ENCODE measurements at places on chromosomes 5 and 9. TPM values are rescaled to one million over a fixed set of nuclear protein-coding genes. Genes with fewer than 3 reads are reported as not detected.

SPINK7 gene
- total RNA-seq, result not detected

SHOC1 gene
- total RNA-seq, result 0.16 TPM

ZNF483 gene
- 47.3 TPM for total RNA-seq

ABO gene
- total RNA-seq, result under 0.01 TPM

ARAP3 gene
- 3.3 TPM for total RNA-seq

ORM1 gene
- not detected for total RNA-seq

DNA sequence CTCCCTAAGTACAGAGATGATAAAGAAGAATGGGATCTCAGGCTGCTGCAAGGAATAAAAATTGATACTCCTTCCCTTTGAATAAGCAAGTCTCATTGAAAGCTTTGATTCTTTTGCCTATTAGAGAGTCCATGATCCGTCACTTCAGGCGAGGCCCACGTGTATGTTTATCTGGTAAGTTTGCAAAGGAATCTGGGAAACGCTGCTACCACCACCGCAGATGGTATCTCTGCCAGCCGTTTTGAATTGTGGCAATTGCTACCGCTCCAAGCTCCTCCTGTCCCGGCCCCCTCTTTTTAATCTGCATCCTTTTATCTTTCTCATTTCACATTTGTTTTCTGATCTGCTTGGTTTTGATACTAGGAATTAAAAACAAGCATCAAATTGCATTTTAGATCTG is 42.9 kb upstream of the GRIA1 start:
- DNase-seq, result no peak

DNA sequence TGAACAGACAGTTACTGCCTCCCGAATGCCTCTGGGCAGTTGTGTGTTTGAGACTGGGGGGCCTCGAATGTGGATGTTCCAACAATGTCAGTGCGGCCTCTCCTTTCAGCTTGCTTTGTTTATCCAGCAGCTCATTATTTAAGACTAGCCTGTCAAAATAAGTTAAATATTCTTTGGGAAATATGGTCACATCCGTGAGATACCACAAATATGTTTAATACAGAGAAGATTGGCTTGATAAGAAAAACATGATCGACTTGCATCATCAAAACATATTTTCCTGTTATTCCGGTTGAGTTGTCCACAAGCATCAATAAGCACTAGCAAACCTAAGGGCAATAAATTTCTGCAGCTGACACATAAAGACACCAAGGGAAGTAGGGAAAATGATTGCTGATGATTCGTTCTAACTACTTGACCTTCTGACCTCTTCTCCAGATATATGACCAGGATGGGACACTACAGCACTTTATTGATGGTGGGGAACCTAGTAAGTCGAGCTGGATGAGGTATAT is 66.5 kb downstream of the PRDM6 start:
- DNase-seq, result no peak

- DNase-seq, result no peak
Measured at GRCh38 chr5:107806271-107806670, 135.5 kb upstream of the EFNA5 start.

DNA sequence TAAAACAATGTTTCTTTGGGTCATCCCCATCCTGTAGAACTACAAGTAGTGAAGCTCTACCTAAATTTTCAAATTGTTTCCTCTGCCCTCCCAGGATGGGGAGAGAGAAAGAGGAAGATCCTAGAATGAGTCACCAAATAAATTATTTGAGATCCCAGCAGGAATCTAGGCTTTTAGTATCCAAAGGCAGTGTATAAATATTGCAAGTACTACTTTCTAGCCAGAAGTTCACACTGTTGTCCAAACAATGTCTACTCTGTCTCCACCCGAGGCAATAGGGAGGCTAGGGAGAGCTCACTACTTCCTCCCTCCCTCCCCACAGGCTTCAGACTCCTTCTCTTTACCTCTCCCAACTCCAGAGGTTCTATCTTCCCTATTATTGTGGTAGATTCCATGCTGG is 362.8 kb downstream of the MRPS30 start:
- no peak for DNase-seq

DNA sequence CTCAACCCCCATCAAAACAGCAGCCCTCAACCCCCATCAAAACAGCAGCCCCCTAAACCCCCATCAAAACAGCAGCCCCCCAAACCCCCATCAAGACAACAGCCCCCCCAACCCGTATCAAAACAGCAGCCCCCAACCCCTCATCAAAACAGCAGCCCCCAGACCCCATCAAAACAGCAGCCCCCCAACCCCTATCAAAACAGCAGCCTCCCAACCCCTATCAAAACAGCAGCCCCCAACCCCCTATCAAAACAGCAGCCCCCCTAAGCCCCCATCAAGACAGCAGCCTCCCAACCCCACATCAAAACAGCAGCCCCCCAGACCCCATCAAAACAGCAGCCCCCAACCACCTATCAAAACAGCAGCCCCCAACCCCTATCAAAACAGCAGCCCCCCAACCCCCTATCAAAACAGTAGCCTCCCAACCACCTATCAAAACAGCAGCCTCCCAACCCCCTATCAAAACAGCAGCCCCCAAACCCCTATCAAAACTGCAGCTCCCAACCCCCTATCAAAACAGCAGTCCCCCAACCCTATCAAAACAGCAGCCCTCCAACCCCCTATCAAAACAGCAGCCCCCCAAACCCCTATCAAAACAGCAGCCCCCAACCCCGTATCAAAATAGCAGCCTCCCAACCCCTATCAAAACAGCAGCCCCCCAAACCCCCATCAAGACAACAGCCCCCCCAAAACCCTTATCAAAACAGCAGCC is 1.2 kb downstream of the TPPP start:
- no peak for DNase-seq

DNA sequence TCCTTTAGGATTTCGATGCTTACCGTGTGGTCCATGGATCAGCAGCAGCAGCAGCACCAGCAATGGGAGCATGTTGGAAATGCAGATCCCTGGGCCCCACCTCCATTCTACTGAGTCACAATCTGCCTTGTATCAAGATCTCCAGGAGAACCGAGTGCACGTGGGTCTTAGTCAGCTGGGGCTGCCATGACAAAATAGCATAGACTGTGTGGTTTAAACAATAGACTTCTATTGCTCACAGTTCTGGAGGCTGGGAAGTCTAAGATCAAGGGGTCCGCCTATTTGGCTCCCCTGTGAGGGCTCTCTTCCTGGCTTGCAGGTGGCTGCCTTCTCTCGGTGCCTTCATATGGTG is 1.3 kb upstream of the PROP1 start:
- no peak for DNase-seq

- no peak for DNase-seq
Measured at GRCh38 chr5:345404-346195, 24.1 kb downstream of the AHRR start.

DNA sequence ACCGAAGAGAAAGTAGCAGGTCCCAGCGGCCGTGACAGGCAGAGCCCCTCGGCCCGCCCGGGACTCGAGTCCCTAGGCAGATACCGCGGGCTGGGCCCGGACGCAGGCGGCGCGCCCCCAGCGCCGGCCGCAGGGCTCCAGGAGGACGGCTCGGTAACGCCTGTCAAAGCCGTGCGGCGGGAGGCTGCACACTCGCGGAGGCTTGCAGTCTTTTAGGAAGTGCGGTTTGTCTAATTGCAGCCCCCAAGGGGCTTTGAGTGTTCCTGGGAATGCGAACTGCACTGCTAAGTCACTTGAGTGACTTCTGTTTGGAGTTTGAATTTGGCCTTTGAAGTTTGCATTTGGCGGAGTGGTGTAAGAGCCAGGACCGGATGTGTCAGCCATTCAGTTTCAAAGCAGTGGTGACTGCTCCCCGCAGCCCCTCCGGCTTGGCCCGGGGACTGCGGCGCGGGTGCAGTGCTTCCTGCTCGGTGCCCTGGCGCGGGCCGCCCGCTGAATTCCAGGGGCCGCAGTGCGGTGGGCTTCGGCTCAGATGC is 1.3 kb downstream of the MAP3K1 start:
- peak; percentile 47 for DNase-seq

DNA sequence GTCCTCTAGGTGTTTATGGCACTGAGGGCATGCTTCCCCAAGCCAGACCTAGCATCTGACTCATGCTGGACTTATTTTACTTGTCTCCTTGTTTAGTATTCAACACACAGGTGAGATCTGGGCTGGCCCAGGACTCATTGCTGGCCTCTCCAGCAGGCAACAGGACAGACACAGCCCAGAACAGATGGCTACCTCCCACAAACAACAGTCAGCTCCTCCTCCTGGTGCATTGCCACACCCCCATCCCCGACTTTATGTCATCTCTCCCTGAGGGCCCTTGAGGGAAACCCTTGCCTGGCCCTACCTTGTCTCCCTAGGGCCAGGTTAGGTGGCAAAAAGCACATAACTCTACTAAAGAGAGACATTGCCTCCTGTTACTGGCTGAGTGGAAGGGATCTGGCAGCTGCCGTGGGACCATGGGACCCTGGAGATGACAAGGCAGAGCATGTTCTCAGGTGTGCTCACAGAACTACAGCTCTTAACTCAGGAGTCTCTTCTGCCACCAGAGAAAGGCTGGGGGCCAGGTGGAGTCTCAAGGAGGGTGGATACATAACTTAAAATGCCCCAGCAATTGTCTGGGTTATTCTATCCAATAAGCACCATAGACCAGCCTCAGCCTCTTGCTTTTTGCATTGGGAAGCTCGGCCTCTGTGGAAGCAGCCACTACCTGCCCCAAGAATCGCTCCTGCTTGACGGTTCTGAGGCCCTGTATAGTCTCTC is 2.3 kb downstream of the ACSL6 start:
- DNase-seq, result peak; percentile 42

GRCh38 chr5:33346534-33346933 is 94.2 kb upstream of the TARS1 start:
- DNase-seq, result no peak

GRCh38 chr5:147465747-147466146 is 44.1 kb downstream of the DPYSL3 start:
- DNase-seq, result no peak

DNA sequence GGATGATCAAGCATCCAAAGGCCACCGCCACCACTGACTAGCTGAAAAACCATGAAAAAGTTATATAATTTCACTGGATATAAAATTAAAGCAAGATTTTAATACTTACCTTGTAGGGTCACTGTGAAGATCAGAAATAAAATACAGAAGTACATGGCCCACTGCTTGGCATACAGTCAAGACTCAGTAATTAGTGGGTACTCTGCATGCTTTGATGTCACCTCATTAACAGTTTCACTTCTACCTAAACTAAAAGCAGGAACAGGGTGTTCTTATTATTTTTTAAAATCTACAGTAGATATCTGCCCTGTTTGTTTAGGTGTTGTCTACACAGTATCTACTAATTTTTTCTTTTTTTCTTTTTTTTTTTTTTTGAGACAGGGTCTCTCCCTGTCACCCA is 66.4 kb downstream of the NFIB start:
- no peak for DNase-seq

GRCh38 chr5:67793418-67793817 is 422.1 kb upstream of the PIK3R1 start:
- DNase-seq, result no peak

GRCh38 chr9:111700776-111701175 is 39.4 kb downstream of the GNG10 start:
- no peak for DNase-seq

DNA sequence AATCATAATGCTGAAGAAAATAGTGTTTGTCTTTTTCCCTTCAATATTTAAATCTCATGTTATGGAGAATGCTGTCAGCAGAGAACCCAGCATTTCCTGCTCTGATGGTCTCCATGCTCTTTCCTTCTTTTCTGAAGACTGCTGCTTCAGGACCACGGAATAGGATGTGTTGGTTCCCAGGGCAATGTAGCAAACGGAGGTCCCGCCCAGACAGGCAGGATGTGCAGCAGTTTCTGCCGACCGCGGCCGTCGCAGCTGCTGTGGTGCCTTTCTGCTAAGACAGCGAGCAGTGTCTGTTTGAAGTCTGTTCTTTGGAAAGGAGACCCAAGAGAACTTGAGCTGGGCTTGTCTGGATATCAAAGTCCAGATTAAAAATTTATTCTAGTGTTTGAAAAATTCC is 654.3 kb downstream of the CCDC171 start:
- no peak for DNase-seq

GRCh38 chr5:176768174-176768970 is 42.0 kb upstream of the UNC5A start:
- no peak for DNase-seq

DNA sequence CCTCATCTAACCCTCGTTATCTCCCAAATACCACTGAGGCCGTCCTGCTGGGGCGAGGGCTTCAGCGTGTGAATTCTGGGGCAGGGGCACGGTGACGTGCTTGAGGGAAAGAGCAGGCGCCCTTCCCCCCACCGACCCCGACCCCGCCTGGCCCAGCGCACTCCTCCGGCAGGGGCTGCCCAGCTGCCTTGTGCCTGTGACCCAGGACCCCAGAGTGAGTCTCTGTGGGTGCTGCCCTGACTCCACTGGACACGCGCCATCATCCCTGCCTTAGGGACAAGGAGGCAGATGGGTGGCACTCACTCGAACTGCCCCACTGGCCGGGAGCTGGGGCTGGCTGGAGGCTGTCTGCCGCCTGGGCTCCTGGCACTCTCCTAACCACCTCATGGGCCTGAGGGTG is 136.2 kb upstream of the LPCAT1 start:
- DNase-seq, result no peak

DNA sequence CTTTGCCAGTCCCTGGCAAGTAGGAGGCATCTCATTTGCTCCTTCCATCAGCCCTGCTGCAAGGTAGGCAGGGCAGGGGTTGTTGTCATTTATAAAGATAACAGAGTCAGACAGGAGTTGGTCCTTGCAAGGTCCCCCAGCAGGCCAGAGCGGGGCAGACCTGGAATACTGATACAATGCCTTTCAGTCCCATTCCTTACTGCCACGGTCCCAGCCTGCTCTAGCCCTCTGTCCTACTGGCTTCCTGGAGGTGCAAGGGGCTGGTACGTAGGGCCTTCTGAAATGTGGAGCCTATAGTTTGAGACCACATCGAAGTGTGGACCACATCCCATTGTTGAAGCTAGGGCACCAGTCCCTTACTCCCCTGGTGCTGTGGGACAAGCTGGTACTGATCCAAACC is 42.8 kb upstream of the PITX1 start:
- DNase-seq, result no peak

- no peak for DNase-seq
Measured at GRCh38 chr5:82422751-82423181, 144.6 kb upstream of the RPS23 start.

DNA sequence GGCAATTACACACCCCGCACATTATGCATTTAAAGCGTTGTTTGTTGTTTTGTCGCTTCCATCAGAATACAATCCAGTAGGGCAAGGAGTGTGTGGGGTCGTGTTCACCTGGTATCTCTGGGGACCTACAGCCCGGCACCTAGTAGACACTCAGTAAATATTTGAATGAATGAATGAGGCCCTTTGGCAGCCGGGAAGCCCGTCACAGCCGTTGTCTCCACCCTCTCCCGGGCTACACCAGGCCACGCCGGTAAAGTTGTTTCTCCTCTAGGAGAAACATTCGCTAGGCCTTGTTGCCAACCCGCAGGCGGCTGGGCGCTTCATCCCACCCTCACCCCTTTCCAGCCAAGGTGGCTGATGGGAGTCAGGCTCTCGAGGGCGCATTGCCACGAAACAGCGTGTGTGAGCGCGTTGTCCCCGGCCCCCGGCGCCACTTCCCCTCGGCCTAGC is 876 bp upstream of the JAK2 start:
- no peak for DNase-seq

- no peak for DNase-seq
Measured at GRCh38 chr5:152462021-152462721, 57.1 kb upstream of the NMUR2 start.

All from occipital lobe (tissue), 3 donors.